ENCODE measurements at places on chromosomes 3 and 15.

DNA sequence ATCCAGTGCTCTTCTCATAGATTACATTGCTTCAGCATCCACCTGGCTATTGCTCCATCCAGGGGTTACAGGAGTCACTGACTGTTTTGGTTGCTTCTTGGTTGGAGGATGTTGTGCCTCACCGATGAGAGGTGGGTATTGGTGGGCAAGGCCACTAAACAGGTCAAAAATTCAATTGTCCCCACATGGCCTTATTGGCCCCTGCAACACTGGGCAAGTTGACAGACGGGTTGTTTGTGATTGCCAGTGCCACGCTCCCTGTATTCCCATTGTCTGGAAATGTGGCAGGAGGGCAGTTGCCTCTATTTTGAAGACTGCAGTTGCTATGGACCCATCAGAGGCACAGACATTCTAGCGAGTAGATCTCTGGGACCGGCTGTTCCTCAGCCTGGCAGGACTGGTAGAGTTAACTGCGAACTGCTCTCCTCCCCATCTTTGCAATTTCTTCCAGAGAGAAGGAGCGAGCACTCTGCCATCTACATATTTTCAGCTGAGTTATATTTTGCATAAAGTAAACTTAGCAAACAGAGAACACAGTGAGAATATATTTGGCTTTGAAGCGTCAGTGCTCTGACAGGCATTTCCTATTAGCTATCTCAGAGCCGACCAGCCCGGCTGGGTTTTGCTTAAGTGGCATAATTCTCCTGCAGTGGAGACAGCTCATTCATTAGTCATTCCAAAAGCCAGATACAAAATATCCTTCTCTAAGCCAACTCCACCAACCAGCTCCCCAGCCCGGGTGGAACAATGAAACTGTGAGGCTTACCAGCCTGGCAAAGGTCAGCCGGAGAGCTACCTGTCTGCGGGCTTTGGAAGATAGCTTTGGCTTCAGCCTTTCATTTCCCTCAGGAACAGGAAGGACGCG, 26.0 kb upstream of the MAGEF1 start:
- no peak for DNase-seq

- no peak for DNase-seq
Measured at GRCh38 chr3:160797356-160797755, 41.3 kb downstream of the PPM1L start.

GRCh38 chr3:14154276-14154675, 24.1 kb downstream of the XPC start:
- DNase-seq = no peak

DNA sequence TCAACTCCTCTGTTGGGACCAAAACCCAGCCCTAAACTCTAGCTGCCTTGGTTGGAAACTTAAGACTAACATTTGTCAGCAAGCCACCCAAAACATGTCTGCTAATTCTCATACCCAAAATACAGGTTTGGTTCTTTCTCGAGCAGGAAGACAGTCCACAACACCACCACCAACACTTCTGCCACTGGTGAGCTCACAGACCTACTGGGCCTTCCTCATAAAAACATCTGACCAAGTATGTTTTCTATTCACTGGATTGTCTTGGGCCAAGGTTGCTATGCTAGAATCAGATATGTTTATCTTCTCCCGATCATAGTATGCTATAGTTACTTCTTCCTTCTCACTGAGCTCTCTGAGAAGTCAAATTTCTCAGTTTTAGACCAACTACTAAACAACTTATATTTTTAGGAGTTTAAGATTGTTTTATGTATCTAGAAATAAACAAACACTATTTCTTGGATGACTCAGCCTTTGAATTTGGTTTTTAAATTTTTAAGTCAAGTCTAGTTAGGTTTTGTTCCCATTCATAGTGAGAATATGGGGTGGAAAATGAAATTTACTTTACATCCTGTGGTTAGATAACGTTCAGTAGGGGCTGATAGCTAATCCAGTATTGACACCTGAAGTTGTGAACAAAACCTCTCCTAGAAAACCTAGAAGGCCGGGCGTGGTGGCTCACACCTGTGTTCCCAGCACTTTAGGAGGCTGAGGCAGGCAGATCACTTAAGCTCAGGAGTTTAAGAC, 360.5 kb downstream of the RSL24D1 start:
- no peak for DNase-seq

GRCh38 chr3:126417515-126417914, 22.8 kb downstream of the CFAP100 start:
- DNase-seq = no peak

GRCh38 chr3:95775486-95776094, 1038.8 kb upstream of the EPHA6 start:
- no peak for DNase-seq

GRCh38 chr3:143812481-143812880, 35.8 kb downstream of the SLC9A9 start:
- DNase-seq = no peak

DNA sequence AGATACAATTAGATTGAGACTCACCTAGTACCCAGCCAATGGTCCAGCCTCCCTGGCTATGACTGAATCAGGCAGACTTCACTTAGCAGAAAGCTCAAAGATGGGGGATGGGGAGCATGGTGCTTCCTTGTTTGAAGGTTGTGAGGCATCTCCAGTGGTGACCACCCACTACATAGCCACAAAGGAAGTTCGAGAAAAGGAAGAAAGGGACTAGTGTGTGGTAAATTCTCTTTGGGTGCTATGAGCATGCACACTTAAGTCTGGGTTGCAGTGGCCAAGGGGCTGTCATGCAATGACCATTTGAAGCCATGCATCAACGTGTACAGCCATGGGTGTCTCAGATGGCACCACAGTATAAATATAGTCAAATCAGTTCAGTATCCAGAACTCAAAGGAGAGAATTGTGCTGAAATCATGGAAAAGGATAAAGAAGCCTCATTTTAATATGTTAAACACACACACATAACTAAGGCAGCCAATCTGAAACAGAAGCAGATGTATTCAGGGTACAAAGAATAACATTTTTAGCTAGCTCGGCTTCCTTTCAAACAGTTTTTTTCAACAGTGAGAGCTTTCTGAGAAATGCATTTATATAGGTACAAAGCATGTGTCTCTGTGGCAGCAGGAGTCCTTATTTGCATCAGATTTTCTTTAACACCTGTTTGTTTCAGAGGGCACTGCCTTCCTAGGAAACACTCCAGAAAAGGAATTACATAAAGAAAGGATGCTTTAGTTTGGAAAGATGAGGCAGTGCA, 275.5 kb downstream of the GAP43 start:
- DNase-seq = no peak

DNA sequence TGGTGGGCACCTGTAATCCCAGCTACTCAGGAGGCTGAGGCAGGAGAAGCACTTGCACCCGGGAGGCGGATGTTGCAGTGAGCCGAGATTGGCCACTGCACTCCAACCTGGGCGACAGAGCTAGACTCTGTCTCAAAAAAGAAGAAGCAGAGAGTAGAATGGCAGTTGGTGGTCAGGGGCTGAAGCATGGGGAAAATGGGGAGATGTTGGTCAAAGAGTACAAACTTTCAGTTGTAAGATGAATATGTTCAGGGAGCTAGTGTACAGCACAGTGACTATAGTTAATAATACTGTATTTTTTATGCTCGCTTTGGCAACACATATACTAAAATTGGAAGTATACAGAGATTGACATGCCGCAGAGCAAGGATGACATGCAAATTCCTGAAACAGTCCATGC, 41.5 kb downstream of the PCNP start:
- no peak for DNase-seq

- no peak for DNase-seq
Measured at GRCh38 chr3:129657261-129658046, 51.0 kb upstream of the PLXND1 start.

DNA sequence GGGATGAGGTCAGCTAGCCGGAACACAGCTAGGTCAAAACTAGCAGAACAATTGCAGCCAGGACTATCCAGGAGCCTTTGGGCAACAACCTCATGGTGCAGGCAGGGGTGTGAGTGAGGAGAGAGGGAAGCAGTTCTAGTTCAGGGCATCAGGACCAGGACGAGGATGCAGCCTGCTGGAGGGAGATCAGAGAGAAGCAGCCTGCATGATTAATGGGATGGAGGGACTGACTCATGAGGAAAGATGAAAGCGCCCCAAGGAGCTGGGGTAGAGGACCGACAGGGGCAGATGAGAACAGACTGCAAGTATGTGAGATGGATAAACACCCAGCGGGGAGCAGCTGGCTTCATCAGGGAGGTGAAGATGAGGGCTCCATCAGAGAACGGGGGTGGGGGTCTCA, 37.9 kb upstream of the LRTM1 start:
- no peak for DNase-seq

GRCh38 chr3:102905811-102906210, 471.0 kb downstream of the ZPLD1 start:
- DNase-seq = no peak

DNA sequence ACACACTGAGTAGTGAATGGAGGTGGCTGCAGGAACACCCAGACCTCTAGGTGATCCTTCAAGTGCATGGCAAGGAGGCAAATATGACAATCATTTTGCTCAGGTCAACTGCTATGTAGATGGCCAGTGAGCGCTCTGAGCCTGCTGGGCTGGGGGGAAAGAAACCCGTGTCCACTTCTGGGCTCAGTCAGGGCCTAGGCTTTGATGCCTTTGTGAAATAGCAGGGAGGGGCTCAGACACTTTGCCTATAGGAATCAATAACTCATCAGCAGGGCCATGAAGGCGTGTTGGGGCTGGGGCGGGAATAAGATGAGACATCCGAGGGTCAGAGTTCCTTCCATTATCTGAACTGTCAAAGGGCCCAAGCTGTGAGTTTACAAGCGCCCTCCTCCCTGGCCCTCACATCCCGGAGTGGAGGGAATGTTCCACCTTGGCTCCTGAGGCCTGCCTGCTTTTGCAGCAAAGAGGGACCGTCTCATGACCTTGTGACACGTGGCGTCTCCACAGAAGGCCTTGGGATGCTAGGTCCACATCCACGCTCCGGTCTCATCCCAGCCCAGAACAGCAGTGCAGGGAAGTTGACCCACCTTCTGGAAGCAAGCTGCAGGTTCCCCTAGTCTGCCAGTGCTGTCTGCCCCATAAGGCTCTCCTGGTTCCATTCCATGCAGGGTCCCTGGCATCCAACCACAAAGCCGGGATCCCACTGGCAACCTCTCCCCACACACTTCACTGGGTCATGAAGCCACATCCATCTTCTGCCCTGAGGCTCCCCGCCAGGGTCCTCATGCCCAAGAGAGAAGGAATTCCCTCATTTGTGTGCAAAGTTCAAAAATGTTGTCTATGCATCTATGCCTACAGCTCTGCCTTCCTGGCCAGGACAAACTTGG, 78.4 kb downstream of the CHSY1 start:
- DNase-seq = no peak

DNA sequence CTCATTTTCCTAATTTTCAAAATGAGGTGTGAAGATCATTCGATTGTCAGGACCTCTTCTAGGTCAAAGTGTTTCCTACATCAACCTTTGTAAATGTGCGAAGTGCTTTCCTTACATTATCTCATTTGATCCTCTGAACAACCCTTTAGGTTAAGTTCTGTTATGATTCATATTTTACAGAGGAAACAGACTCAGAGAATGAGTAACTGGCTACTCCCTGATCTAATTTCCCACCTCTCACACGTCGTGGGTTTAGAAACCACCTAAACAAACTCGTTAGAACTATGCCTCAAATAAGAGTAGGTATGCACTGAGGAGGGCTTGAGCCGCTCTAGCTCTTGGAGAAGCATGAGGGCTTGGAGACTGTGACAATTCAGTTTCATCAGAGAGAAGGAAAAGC, 148.6 kb downstream of the CD47 start:
- DNase-seq = no peak

DNA sequence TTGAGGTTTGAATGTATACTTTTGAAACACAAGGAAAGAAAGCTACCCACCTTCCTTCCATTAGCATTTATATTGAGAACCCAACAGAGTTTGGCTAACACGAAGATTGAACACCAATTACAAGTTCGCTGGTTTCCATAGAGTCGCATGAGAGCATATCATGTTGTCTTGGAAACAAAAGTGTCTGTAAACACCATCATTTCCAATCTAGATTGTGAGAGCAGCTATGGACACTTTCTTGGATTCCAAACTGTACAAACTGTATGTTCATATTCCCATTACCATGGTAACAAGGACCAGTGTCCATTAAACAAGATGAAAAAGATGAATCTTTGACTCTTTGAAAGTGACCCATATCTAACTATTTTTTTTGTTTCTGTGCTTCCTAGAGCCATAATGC, 529.9 kb upstream of the ROBO1 start:
- no peak for DNase-seq

DNA sequence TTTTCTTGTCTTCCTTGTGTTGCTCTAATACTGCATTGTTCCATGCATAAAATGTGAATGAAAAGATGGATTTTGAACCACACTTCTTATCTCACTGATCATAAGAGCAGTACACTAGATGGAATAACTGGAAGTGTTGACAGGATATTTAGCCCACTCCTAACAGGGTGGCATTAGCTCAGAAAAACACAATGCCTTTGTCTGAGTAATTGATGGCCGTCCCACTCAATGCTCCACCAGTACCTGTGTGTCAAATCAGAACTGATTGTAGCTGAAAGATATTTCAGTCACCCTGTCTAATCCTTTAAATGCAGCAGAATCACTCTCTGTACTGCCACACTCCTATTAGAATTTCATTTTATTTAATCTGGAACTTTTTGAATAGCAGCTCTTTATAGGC, 526.5 kb downstream of the UNC13C start:
- DNase-seq = no peak

GRCh38 chr15:64949383-64950186, 37.9 kb downstream of the ANKDD1A start:
- no peak for DNase-seq

- no peak for DNase-seq
Measured at GRCh38 chr3:197468866-197469382, 86.8 kb downstream of the BDH1 start.

GRCh38 chr3:15875016-15875689, 77.4 kb upstream of the ANKRD28 start:
- DNase-seq = no peak

- DNase-seq = no peak
Measured at GRCh38 chr3:190807719-190808375, 54.6 kb downstream of the GMNC start.

- DNase-seq = no peak
Measured at GRCh38 chr3:168933614-168934013, 729.9 kb downstream of the MECOM start.

DNA sequence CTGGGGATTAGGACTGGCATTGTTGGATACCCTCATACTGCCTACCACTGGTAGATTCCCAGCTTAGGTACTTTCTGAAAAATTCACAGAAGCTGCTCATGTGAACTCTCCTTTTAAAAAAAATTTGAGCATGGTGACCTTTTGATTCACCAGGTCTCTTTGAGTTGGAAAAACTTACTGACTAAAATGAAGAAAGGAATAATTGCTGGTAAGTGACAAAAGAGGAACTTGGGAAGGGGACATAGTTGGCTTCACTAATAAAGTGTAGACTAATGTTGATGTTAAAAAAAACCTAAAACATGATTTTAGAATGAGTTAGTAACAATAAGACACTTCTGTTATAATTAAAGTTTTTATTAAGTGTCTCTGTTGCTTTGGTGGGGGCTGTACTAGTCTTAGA, 8.6 kb downstream of the VPS8 start:
- no peak for DNase-seq

GRCh38 chr3:18739099-18739433, 313.9 kb upstream of the SATB1 start:
- no peak for DNase-seq

- no peak for DNase-seq
Measured at GRCh38 chr3:149959443-149959842, 11.3 kb downstream of the PFN2 start.

Measured in activated naive CD4-positive, alpha-beta T cell (primary cell).